ENCODE measurements at places on chromosomes 2 and 18.
A peak's percentile ranks its signal among the peaks of the same experiment; 100 is the strongest.

DNA sequence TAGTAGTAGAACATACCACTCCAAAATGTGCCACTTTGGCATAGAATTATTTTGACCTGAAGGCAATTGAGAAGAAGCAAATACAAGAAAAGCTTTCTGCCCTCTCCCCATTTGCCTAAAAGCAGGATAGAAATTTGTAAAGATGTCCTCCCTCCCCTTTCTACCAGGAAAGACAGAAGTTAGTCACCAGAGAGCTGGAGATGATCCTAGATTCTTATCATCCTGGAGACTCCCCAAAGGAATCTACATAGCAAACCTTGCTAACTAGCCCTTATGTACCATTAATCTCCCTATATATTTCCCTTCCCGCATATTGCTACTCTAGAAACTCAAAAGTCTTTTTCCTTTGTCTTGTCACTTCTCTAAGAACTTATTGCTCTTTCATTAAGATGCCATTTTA lies 12.6 kb upstream of the TMEM37 start:
- no peak for DNase-seq

GRCh38 chr18:267380-267687 lies 513 bp downstream of the THOC1 start:
- DNase-seq, result no peak

- DNase-seq, result no peak
Measured at GRCh38 chr2:217959723-217960122, 43.1 kb downstream of the TNS1 start.

- DNase-seq, result no peak
Measured at GRCh38 chr18:36128530-36128870, 640 bp downstream of the SLC39A6 start.

GRCh38 chr2:48952614-48953013 lies 197.1 kb upstream of the LHCGR start:
- DNase-seq, result no peak

GRCh38 chr18:26479681-26480079 lies 68.7 kb downstream of the KCTD1 start:
- DNase-seq, result no peak

DNA sequence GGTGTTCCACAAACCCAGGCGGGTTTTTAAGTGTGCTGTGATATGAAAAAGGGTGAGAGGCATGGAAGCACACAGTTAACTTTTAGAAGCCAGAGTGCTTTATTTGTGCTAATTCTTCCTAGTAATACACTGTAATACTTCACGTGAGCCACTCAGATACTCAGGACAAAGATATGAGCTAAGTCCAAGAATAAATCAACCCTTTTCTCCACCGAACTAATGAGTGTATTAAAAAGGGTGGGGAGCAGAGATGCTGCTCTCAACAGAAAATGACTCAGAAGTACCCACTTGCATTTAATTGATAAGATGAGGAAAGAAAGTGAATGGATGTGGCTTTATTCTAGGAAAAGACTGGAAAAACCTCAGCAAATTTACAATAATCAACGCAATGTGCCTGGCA lies 79.9 kb downstream of the UXS1 start:
- DNase-seq, result no peak

DNA sequence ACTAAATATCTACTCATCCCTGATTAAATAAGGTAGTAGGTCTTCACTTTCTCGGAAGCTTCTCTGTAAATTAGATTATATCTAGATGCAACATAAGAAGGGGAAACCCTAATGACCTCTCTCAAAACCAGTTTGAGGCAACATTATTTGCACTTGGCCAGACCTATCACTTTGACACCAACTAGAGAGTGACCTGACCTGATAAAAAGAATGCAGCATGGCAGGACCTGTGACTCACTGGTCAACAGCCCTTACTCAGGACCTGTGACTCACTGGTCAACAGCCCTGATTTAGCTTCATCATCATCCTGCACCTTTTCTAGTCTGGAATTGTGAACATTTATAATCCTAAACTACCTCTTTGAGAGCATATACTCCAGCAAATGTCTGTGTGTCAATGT lies 1957.7 kb upstream of the CELF4 start:
- no peak for DNase-seq

DNA sequence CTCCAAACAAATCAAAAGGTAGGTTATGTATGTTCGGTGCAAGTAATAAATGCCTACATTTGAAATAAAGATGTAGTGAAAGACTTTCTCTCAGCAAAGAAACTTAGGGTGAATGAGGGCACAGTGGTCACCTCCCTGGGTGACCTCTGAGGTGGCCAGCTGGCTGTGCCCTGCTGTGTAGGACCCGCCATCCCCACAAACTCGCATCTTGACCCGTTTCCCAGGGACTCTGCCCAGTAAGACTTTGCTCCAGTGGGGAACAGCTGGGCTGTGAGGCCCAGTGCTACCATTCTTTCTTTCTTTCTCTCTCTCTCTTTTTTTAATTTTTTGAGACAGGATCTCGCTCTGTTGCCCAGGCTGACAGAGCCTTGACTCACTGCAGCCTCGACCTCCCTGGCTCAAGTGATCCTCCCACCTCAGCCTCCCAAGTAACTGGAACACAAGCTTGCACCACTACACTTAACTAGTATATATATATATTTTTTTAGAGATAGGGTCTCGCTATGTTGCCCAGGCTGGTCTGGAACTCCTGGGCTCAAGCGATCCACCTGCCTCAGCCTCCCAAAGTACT lies 8.2 kb upstream of the GAREM2 start:
- no peak for DNase-seq

DNA sequence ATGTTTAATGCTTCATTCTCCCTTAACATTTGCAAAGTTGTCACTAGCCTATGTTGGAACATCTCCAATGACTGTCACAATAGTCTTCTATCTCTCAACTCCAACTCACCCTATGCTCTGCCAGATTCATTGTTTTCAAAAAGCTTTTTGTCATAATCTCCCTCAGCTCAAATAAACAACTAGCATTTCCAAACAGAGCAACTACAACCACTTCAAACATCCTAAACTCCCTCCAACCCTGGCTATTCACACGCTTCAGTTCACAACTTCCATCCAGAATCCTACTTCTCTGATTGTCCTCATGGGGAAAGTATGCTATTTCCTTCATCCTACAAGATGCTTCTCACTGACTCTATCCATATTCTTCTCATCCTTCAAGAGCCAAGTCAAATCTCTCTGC lies 139.2 kb upstream of the VRK2 start:
- no peak for DNase-seq

DNA sequence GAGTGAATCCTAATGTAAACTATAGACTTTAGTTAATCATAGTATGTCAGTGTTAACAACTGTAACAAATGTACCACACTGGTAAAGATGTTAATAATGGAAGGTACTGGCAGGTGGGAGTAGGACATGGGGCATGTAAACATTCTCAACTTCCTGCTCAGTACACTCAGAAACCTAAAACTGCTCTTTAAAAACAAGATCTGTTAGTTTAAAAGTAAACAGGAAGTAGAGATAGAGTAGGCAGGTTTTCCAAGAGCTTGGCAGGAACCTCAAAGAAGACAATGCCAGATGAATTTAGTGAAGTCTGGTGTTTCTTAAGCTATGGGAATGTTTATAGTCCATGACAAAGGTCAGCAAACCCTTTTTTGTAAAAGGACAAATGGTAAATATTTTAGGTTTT lies 46.6 kb downstream of the CCDC138 start:
- DNase-seq, result peak; percentile 41

GRCh38 chr18:71036783-71037182 lies 747.9 kb downstream of the SOCS6 start:
- no peak for DNase-seq

GRCh38 chr2:1159013-1159412 lies 208.4 kb downstream of the SNTG2 start:
- DNase-seq, result no peak

GRCh38 chr2:58137221-58137620 lies 90.6 kb downstream of the VRK2 start:
- DNase-seq, result no peak

DNA sequence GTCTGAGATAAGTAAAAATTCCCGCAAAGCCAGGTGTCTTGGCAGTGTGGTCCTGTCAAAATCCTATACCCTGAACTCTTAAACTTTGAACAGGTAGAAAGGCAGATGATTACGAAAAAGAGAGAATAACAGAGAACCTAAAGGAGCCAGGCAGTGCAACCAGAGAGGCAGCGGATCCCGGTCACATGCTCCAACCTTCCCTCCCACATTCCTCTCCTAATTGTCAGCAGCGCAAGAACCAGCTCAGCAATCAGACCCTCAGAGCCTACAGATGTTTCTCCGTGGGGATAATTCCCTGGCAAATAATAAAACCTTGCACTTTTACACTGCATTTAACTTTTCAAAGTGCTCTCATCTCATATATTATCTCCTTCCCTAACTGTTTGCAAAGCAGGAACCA lies 124.8 kb downstream of the EPHA4 start:
- DNase-seq, result no peak

- no peak for DNase-seq
Measured at GRCh38 chr18:52963481-52963880, 623.5 kb downstream of the DCC start.

Measured in NCI-H2081 (cell line).